Activated CD4-positive, alpha-beta T cell treated with anti-CD3 and anti-CD28 coated beads, Interleukin-2, amount 10 ng/mL, durations not matched to agents 7 days and 5 days (primary cell): ENCODE measurements at places on chromosomes 2 and 18. TPM values are rescaled to one million over a fixed set of nuclear protein-coding genes. Genes with fewer than 3 reads are reported as not detected.

GRCh38 chr2:209721497-209721896 lies 50.1 kb upstream of the UNC80 start:
- no peaks in the 10 kb centered on the region for H3K36me3 ChIP-seq
- H3K4me3 ChIP-seq = no peak overlapping the region
- no peaks in the 10 kb centered on the region for H3K4me1 ChIP-seq

DNA sequence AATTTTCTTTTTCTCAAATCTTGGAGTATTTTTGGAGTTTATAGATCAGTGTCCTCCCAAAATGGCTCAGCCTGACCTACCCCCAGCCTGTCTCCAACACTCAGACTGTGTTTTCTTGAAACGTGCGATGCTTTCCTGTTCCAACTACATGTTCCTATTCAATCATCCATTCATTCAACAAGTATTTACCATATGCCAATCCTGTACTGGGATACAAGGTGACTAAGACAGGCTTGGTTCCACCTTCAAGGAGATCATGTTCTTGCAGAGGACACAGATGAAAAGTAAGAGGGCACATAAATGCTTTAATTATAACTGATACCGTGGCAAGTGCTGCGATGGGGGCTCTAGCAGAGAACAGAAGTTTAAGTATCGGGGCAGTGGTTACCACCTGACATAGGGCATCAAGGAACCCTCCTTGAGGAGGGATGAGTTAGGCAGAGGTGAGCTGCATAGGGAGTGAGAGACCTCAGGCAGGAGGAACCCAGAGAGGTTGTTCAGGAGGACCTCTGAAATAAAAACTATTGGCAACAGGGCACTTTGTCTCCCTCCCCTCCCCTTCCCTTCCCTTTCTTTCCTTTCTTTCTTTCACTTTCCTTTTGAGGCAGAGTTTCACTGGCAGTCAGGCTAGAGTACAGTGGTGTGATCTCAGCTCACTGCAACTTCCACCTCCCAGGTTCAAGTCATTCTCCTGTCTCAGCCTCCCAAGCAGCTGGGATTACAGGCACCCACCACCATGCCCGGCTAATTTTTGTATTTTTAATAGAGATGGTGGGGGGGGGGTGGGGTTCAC lies 469.0 kb downstream of the EPHA4 start:
- no peak overlapping the region for H3K4me3 ChIP-seq
- no peaks in the 10 kb centered on the region for H3K36me3 ChIP-seq
- DNase-seq = peak; percentile 11
- no peaks in the 10 kb centered on the region for H3K27me3 ChIP-seq

- no peak overlapping the region for H3K4me3 ChIP-seq
- H3K27me3 ChIP-seq = peaks cover 14% of the 10 kb centered on the region
- no peaks in the 10 kb centered on the region for H3K4me1 ChIP-seq
- no peak for DNase-seq
Measured at GRCh38 chr2:223692191-223692947, 90.2 kb upstream of the SCG2 start.

The UGT1A8 gene
- not detected for total RNA-seq

The IL36RN gene
- not detected for total RNA-seq
